ENCODE measurements at places on chromosomes 12 and 14. TPM values are rescaled to one million over a fixed set of nuclear protein-coding genes. Genes with fewer than 3 reads are reported as not detected.

Gene CMA1
- not detected for total RNA-seq

Gene ABCC9
- 6.8 TPM for total RNA-seq

Gene CELA1
- total RNA-seq: not detected

Gene MYO1H
- total RNA-seq: not detected

Gene B4GALNT1
- total RNA-seq: 3.3 TPM

Gene NOVA1
- total RNA-seq: under 0.01 TPM

Gene MYL2
- not detected for total RNA-seq

Gene NTS
- 34.0 TPM for total RNA-seq

Gene GRIP1
- total RNA-seq: 3.6 TPM

Gene TMEM120B
- total RNA-seq: 15.4 TPM

Gene WNT1
- not detected for total RNA-seq
